ENCODE measurements at places on chromosomes 12 and 14. TPM values are rescaled to one million over a fixed set of nuclear protein-coding genes. Genes with fewer than 3 reads are reported as not detected.

TOMM20L gene
- total RNA-seq, result not detected

SIRT4 gene
- 5.6 TPM for total RNA-seq

GLI1 gene
- total RNA-seq, result 2.7 TPM

AQP2 gene
- total RNA-seq, result not detected

SOX5 gene
- total RNA-seq, result 12.4 TPM

SLC25A21 gene
- total RNA-seq, result 1.0 TPM

PROX2 gene
- total RNA-seq, result not detected

ZDHHC22 gene
- not detected for total RNA-seq

PRIMA1 gene
- not detected for total RNA-seq

KRT7 gene
- total RNA-seq, result 5.2 TPM

KLHL33 gene
- total RNA-seq, result not detected

TAC3 gene
- total RNA-seq, result not detected

FAM161B gene
- total RNA-seq, result 1.6 TPM

OR10G3 gene
- total RNA-seq, result not detected

KRT80 gene
- 0.64 TPM for total RNA-seq

MEG3 gene
- 75.1 TPM for total RNA-seq

EPYC gene
- total RNA-seq, result not detected

PPFIA2 gene
- not detected for total RNA-seq

WNT1 gene
- total RNA-seq, result not detected

KRT82 gene
- total RNA-seq, result not detected

SERPINA1 gene
- 5.3 TPM for total RNA-seq

SLCO1B1 gene
- not detected for total RNA-seq

PLEKHD1 gene
- not detected for total RNA-seq

MYH6 gene
- total RNA-seq, result not detected

RERGL gene
- not detected for total RNA-seq

NUP37 gene
- total RNA-seq, result 37.5 TPM

ETFBKMT gene
- 1.9 TPM for total RNA-seq

B4GALNT3 gene
- total RNA-seq, result not detected

OTUB2 gene
- 3.2 TPM for total RNA-seq

MGP gene
- total RNA-seq, result 13.6 TPM

CACNA1C gene
- total RNA-seq, result 4.3 TPM

ABHD12B gene
- total RNA-seq, result not detected

HCAR2 gene
- total RNA-seq, result not detected

MYH7 gene
- 0.56 TPM for total RNA-seq

HHIPL1 gene
- 2.6 TPM for total RNA-seq

KCNJ8 gene
- total RNA-seq, result 3.2 TPM

CFAP54 gene
- 2.6 TPM for total RNA-seq

PRDM4 gene
- 18.0 TPM for total RNA-seq

CLEC7A gene
- under 0.01 TPM for total RNA-seq

GPR84 gene
- 0.13 TPM for total RNA-seq

ACTN1 gene
- total RNA-seq, result 222 TPM

EML1 gene
- total RNA-seq, result 7.8 TPM

GUCY2C gene
- total RNA-seq, result not detected

P2RX2 gene
- total RNA-seq, result not detected

HAL gene
- total RNA-seq, result not detected

POTEG gene
- not detected for total RNA-seq

PPP1R1A gene
- not detected for total RNA-seq

PIWIL1 gene
- not detected for total RNA-seq

NXPH4 gene
- total RNA-seq, result 7.5 TPM

TAS2R43 gene
- not detected for total RNA-seq

RGS6 gene
- total RNA-seq, result not detected

APOLD1 gene
- 2.8 TPM for total RNA-seq

DTX1 gene
- total RNA-seq, result 0.39 TPM
